Activated CD4-positive, alpha-beta T cell treated with anti-CD3 and anti-CD28 coated beads, Interleukin-2, amount 10 ng/mL, durations not matched to agents 7 days and 5 days (primary cell): ENCODE measurements at places on chromosomes 11 and 22.

- H3K4me3 ChIP-seq: no peak overlapping the region
- no peaks in the 10 kb centered on the region for H3K4me1 ChIP-seq
- no peak for DNase-seq
These were observed 290.2 kb upstream of the NCAM1 start for GRCh38 chr11:112670806-112671570.

GRCh38 chr11:68081691-68082090 lies 39.5 kb downstream of the CHKA start:
- DNase-seq: no peak
- H3K27ac ChIP-seq: no peak overlapping the region
- H3K36me3 ChIP-seq: no peaks in the 10 kb centered on the region
- no peaks in the 10 kb centered on the region for H3K27me3 ChIP-seq
- no peak overlapping the region for H3K4me3 ChIP-seq

DNA sequence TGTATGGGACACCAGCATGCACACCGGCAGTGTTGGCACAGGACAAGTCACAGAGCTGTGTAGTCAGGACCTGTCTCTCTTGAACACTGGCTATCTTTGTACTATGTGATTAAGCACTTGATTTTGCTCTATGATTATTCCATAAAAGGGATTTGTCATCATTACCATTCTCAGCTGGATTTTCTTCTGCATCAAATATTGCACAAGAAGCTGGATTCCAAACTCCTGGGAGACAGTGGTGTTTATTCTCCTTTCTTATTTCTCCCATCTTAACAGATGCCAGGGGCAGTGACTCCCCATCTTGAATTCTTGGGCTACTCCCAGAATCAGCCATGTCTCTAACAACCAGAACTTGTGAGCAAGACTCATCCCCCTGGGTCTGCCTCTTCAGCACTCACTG lies 62.5 kb upstream of the GNAZ start:
- H3K36me3 ChIP-seq: no peaks in the 10 kb centered on the region
- H3K4me3 ChIP-seq: no peak overlapping the region
- H3K27me3 ChIP-seq: peaks cover 55% of the 10 kb centered on the region
- H3K4me1 ChIP-seq: peaks cover 24% of the 10 kb centered on the region
- DNase-seq: no peak

DNA sequence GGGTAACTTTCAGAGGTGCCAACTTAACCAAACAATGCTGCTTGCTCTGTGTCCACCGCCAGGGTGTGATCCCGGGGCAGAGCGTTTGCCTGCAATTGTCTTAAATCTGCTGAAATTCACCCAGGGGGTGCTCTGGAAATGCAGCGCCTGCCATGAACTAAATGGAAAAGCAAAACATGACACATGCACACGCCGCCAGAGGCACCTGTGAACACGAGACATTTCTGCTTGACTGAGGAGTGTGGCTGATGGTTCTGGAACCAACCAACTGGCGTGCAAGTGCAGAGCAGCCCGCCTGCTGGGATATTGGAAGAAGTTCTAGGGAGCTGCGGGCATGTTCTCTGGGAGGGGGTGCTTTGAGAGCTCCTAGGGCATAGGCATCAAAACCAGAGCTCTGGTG lies 30.4 kb downstream of the DSCAML1 start:
- H3K27me3 ChIP-seq: no peaks in the 10 kb centered on the region
- no peak overlapping the region for H3K27ac ChIP-seq
- no peak for DNase-seq
- H3K4me3 ChIP-seq: no peak overlapping the region
